Putamen (tissue), 1 donor: ENCODE measurements at places on chromosomes 12 and 14.

- DNase-seq: no peak
These were observed 47.2 kb upstream of the EVL start for GRCh38 chr14:100018054-100018453.

DNA sequence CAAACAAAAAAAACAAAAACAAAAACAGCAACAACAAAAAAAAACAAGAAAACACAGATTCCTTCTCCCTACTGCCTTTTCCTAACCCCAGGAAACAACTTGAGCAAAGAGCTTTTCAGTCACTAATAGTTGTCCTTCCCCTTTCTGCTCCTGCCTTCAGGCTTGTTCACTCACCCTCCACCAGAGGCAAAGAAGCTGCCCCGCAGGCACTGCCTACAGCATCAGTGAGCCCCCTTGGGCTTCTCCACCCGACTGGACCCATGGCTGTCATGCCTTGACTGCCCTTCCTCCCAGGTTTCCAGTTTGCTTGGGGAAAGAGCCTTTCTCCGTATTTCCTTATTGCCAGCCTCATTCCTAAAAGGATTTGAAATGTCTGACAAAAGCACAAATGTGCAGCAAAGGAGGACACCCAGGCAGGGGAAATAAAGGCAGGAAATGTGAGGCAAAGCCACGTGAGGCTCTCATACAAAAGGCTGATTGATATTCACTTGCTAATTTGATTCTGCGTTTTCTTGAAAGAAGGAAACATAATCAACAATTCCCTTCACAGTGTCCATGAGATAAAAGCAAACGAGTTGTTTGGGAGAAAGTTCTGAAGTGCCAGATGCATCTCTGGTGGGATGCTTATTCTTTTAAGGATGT is 85.7 kb downstream of the GPATCH2L start:
- no peak for DNase-seq

GRCh38 chr12:58681730-58682129 is 238.6 kb downstream of the LRIG3 start:
- DNase-seq: no peak

DNA sequence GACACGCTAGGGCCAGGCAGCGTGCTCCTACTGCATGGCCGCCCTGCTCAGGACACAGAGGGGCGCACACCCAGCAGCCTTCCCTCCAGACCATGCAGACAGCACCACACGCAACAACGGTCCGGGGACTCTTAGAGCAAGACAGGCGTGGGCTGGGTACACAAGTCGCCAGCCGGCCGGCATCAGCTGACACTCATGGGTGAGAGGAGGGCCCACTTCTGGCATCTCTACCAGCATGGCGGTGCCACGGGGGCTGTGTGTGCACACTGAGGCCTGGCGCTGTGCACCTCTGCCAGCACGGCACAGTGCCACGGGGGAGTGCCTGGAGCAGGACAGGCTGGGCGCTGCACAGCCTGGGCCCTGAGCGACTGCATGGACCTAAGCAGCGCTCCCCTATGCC is 6.7 kb upstream of the BTBD6 start:
- DNase-seq: no peak

- no peak for DNase-seq
These were observed 27.6 kb downstream of the LEMD3 start for GRCh38 chr12:65196762-65197567.

GRCh38 chr12:8780389-8780788 is 42.0 kb upstream of the A2ML1 start:
- no peak for DNase-seq

- no peak for DNase-seq
These were observed 123.4 kb downstream of the SLC25A47 start for GRCh38 chr14:100446572-100446971.

GRCh38 chr12:82970614-82971013 is 283.9 kb downstream of the TMTC2 start:
- no peak for DNase-seq

- no peak for DNase-seq
These were observed 64.9 kb downstream of the RIN3 start for GRCh38 chr14:92578511-92578910.

DNA sequence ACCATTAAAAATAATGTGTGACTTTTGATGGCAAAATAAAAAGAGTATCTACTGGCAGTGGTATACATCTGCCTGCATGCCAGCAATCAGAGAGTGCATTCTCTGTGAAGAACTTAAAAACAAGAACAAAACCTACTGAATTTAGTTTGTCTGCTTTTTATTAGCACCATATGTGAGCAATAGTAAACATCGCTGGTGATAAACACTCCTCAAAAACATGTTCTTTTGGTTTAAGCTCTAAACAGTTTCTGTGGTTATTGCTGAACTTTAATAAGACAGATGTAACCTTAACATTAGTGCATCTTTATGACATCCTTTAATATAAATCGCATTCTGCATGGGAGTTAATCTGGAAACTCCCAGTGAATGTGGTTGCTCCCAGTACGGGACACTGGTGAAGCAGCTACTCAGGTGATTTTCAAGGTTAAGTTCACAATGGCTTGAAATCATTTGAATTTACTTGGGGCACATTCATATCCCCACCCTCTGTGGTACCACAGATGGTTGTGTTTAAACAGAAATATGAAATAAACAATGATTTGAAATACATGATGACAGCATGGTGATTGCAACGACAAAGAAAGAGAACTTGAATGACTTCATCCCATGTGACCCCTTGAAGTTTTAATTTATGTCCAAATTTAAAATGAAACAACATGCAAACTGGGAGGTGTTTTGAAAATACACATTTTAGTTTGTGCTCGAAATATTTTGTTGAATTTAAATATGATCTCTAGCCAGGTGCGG is 285.9 kb downstream of the FOXN3 start:
- no peak for DNase-seq

GRCh38 chr12:47022296-47022695 is 57.1 kb upstream of the PCED1B start:
- no peak for DNase-seq

GRCh38 chr14:56581041-56581727 is 1.6 kb downstream of the TMEM260 start:
- DNase-seq: no peak

GRCh38 chr12:37672655-37673260 is 643.8 kb upstream of the ALG10B start:
- no peak for DNase-seq
